ENCODE measurements at places on chromosomes 7 and 10. TPM values are rescaled to one million over a fixed set of nuclear protein-coding genes. Genes with fewer than 3 reads are reported as not detected.

TAS2R5 gene
- 1.5 TPM for total RNA-seq

SFR1 gene
- 7.7 TPM for total RNA-seq

XPNPEP1 gene
- total RNA-seq: 61.1 TPM

VIPR2 gene
- total RNA-seq: 3.1 TPM

FAM25G gene
- not detected for total RNA-seq

FFAR4 gene
- total RNA-seq: not detected

THSD7A gene
- total RNA-seq: 1.2 TPM

ETV1 gene
- total RNA-seq: 91.2 TPM

SPDYE2B gene
- not detected for total RNA-seq

HECTD2 gene
- total RNA-seq: 11.6 TPM

KCP gene
- total RNA-seq: 1.8 TPM

LIPN gene
- total RNA-seq: not detected

FRMD4A gene
- 37.2 TPM for total RNA-seq

STAG3 gene
- 3.8 TPM for total RNA-seq

ZNF804B gene
- total RNA-seq: not detected

CCL24 gene
- not detected for total RNA-seq

NEUROG3 gene
- 0.31 TPM for total RNA-seq

C10orf105 gene
- total RNA-seq: 0.48 TPM

CYP3A4 gene
- not detected for total RNA-seq

ANKRD30A gene
- total RNA-seq: not detected

STOX1 gene
- 2.5 TPM for total RNA-seq

SDK1 gene
- 7.3 TPM for total RNA-seq

NPC1L1 gene
- not detected for total RNA-seq

BTBD16 gene
- total RNA-seq: not detected

OR2A12 gene
- total RNA-seq: not detected

MRLN gene
- not detected for total RNA-seq

CC2D2B gene
- 0.71 TPM for total RNA-seq

ABCB4 gene
- 0.60 TPM for total RNA-seq

ZNF775 gene
- 21.5 TPM for total RNA-seq

GGCT gene
- 129 TPM for total RNA-seq
